ENCODE measurements at places on chromosomes 1 and 21.

DNA sequence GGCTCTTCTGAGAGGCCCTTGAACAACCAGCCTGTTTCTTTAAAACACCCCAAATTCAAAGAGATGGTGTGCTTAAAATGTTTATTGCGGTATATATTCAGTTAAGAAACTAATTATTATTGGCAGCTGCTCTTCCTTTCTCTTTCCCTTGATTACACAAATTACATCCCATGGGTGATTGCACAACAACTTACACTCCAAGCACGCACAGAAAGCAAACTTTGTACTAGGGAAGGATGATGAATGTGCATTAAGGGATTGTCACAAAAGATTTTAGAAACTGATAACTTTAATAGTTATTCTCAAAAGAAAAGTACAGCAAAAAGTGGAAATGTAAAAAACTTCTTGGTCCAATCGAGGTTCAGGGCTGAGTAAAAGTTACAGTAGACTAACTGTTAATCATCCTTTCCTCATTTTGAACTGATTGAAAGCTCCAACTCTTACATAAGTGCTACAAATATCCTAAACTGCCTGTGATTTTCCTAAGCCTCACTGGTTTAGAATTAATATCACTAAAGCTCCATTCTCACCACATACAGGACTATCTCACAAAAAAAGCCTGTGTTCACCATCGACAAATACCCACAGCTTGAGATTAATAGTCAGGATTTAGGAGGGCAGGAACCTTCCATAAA is 153.4 kb downstream of the TTLL7 start:
- no peak for DNase-seq

- DNase-seq = no peak
These were observed 8.0 kb downstream of the MED8 start for GRCh38 chr1:43381612-43382011.

- no peak for DNase-seq
These were observed 41.0 kb downstream of the VANGL1 start for GRCh38 chr1:115682792-115683191.

DNA sequence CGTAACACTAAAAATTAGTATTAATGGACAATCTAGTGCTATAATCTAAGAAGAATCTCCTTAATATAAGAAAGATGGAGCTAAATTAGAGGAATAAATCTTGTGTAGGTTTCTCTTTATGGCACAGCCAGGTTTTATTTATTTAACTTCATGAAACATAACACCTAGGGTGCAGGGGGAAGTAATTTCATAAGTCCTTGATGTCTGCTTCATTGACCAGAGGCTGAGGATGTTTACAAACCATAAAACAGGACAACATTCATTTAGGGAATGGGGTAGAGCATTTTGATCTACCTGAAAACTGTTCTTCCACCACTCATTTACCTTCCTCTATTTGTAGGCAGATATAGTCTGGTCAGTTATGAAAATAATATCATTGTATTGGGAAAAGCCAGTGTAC is 95.5 kb downstream of the NGF start:
- no peak for DNase-seq

DNA sequence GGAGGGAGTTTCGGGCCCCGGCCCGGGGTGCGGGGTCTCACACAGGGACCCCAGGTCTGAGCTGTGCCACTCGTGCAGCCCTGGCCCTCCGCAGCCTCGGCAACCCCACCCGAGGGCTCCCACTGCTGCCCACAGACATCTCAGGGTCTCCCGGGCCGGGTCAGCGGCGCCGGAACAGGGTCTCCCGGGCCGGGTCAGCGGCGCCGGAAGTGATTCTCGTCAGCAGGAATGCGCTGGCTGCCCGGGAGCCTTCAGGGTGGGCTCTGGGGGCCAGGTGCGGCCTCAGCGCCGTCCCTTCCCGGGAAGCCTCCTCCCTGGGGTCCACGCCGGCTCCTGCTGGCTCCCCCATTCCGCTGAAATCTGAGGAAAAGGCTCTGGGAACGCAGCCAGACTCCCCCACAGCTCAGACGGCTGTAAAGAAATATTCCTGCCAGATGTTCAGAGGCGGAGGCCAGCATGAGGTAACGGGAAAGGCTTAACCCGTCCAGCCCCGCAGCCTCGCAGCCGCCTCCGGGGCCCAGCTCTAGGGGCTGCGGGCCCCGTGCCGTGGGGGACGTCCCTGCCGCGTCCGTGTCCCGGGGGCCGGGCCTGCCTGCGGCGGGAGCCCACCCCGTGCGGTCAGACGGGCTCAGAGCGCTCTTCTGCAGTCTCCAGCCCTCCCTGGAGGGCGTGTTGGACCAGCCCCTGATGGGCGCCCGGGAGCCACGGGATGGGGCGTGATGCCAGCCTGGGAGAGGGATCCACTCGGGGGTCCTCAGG is 8.7 kb upstream of the COL6A1 start:
- peak; percentile 96 for DNase-seq

GRCh38 chr1:192749349-192749748 is 59.5 kb upstream of the RGS2 start:
- DNase-seq = no peak

- no peak for DNase-seq
These were observed 1.7 kb upstream of the PBX1 start for GRCh38 chr1:164557270-164557669.

- DNase-seq = no peak
These were observed at the start of gene SLC35F3 for GRCh38 chr1:233904633-233905415. Gene SLC35F3, plus strand, starts transcription at chr1:233904676.

GRCh38 chr21:41923186-41923585 is 30.6 kb downstream of the C2CD2 start:
- no peak for DNase-seq

DNA sequence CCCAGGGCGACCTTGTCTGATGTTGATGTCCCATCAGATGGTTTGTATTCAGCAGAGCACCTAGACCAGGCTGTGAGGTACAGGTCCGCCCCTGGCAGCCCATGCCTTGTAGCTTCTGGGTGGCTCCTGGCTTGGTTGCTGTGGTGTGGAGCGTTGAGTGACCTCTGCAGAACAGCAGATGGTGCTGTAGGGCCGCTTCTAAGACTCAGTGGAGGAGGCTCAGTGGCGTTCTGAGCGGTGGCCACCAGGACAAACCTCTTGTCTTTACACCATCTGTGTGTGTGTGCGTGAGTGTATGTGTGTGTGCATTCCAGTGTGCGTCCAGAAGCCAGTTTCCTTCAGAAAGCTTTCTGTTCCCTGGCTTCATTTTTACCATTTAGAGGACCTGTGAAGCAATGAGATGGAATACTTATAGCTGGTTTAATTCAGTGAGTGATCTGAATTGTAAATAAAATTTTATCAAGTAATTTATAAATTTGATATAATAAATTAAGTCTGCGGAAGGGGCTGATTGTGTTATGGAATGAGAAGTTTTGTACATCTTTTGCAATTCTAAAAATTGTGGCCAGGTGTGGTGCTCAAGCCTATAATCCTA is 66.1 kb downstream of the ADARB1 start:
- DNase-seq = peak; percentile 85

DNA sequence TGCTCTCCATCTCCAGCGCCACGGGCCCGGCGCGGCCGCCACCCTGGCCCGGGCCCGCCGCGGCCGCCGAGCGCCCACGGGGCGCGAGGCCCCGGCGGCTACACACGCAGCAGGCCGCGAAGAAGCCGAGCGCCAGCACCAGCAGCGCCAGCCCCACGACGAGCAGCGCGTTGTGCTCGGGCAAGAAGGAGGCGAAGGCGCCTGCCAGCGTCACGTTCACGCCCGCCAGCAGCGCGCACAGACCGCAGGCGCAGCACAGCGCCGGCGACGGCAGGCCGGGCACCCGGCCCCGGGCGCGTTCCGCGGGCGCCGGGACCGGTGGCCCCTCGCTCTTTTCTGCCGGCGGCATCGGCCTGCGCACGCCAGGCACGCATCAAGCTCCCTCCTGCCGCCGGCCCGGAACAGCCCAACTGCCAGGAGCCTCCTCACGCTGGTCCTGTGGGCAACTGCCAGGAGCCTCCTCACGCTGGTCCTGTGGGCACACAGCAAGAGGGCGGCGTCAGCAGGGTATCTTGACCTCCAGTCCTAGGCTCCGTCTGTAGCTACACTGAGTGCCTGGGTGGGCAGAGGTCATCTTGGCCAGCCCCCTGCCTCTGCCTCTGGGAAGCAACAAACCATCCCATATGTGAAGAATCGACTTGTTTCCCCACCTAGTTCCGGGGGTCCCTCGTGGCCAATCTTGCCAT is 18.1 kb downstream of the KNCN start:
- no peak for DNase-seq

DNA sequence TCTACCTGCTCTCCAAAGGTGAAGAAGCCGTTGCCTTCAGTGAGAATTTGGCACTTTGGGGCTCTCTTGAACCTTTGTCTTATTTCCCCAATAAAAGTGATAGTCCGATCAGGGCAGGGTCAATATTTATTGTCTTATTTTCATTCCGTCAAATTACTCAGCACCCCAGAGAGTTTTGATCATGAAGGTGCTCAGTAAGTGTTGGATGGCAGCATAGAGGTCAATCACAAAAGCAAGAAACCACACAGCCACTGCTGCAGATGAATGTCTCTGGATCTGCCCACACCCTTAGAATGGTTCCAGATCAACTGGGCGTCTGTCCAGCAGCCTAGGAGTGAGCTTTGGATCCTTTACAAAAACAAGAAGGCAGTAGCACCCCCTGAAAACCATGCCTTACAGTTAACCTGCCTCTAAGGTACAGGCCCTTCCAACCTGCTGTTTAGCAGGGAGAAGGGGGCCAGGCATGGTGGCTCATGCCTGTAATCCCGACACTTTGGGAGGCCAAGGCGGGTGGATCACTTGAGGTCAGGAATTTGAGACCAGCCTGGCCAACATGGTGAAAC is 97.3 kb downstream of the PSMG1 start:
- no peak for DNase-seq

DNA sequence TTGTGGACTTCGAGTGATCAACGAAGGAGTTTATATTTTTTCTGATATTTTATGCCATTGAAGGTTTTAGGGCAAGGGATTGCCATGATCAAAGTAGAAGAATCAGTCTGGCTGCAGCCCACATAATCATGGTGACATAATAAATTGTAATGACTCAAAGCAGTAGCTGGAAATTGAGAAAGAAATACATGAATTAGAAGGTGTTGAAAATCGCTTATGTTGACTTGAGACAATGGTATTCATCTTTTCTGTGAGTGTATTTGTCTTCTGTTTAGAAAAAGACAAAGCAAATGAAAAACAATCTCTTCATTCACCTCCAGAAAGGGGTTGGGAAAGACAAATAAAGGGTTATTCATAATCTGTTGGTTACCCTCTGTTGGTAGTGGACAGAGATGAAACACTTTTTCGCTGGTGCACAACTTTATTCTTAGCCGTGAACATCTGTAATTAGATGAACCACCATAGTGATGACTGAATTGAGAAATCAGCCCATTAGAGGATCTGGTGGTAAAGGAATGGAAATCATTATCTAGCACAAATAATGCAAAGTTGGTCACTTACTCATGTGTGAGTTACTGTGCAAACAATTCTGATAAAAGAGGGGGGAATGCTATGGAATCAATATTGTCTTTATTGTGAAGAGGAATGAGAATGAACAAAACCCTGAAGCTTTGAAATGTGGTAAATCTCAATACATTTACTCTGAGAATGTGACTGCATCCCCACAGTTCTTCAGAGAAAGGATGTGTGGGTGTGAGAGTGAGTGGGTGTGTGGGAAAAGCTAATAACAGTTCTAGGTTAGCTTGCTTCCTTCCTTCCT is 121.8 kb downstream of the NTNG1 start:
- DNase-seq = no peak

- DNase-seq = peak; percentile 78
These were observed 82.8 kb downstream of the DMRTB1 start for GRCh38 chr1:53541761-53542550.

DNA sequence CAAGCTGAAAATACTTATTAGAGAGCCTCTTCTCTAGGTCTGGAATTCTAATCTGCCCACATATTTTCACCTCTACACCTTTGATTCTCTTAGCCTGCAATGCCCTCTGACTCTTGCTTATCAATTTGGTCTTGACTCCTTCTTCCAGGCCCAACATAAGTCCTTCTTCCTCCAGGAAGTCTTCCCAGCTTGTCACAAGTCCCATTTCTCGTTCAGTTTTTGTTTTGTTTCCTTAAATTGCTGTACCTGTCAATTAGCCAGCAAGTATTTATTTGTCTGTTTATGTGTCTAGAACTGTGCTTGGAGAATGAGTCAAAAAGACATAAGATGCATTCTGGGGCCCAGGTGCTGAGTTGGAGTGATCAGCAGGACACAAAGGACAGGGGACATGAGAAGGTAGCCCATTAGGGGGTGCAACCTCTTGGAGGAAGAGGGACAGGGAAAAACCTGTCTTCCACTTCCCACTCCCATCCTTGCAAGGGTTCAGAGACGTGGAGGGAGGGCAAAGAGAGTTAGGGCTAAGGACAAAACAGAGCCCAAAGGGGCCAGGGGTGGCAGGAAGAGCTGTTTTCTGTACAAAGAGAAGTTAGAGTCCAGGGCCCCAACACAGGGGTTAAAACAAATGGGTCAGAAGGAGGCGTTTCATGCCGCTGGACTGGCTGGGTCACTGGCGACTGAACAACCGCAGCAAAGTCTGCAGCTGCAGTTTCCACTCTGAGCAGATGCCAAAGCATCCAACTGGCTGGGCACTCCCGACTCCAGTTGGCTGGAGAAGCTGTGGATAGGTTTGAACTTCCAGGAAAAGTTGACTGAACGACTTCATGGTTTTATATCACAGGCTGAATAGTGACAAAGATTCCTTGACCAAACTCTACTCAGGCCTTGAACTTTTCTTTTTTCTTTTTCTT is 10.7 kb upstream of the CNR2 start:
- no peak for DNase-seq

GRCh38 chr1:81912383-81912782 is 111.6 kb downstream of the ADGRL2 start:
- DNase-seq = no peak

DNA sequence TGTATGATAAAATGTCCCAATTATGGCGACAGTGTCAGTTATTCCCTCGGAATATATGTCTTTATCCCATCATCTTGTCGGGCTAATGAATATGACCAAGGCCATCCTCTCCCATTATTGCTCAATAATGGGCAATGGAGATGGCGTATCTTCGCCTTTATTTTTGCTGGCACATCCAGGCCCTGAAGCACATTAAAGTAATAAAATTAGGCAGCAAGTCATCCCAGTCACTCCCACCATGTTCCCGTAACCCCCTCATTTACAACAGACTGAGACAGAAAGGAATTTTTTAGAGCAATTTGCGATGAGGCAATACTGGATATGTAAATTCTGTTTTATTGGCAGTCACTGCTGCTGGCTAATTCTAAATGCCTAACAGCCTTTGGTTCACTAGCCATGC is 35.3 kb downstream of the CLIC6 start:
- DNase-seq = no peak

GRCh38 chr1:94962409-94963265 is 35.7 kb upstream of the CNN3 start:
- DNase-seq = no peak

DNA sequence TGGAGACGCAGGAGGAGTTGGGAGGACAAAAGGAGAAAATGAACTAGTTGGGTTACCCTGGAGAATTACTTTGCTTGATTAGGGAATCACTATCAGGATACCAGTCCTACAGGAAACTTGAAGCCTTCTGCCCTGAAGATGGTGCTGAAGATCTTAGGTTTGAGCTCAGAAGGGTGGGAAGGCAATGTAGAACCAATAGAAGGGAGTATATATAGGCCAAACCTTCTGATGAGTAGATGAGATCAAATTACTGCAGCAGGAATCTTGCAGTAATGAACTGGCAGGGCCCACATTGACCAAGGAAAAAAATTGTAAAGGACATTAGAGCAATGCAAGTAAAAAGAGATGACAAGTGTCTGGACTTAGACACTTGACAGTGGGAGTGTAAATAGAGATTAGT is 116.3 kb upstream of the CACYBP start:
- peak; percentile 22 for DNase-seq

GRCh38 chr21:14900058-14900457 is 164.7 kb downstream of the NRIP1 start:
- no peak for DNase-seq
